H54 (cell line): ENCODE measurements at places on chromosomes 2 and 18.

DNA sequence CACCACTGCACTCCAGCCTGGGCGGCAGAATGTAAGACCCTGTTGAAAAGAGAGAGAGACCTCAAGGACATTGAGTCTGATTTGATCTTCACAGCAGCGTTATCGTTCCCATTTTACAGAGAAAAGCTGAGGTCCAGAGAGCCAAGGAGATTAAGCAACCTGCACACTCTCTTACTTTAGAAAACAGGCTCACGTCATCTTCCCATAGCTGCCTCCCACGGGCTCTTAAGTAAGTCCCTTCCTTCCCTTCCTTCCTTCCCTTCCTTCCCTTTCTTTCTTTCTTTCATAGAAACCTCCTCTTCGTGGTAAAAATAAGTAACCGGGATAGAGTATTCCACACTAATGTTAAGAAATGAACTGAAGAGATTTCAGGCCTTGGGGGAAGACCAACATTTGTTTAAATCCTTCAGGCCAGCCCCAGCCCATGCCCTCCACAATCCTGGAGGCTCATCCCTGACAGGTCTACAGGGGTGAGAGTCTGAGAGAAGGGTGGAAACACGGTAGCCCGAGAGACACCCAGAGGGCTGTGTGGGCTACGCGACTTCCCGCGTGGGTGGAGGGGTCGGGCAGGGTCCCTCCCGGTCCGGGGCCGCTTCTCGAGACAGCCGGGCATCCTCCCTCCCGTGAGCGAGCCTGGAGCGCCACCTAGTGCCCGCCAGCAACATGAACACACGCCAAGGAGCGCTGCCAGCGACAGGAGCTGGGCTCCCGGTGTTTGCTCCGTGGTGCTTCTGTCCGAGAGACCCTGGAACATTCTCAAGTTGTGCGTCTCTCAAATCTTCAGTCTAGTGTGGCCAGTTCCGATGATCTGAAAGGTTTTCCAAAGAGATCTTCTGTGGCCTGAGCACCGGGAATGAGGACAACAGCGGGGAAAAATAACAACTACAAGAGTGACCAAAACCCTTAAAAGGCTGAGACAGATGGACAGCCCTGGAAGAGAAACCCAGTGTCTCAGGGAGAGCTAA lies 160.3 kb downstream of the INO80D start:
- DNase-seq = peak; percentile 70

DNA sequence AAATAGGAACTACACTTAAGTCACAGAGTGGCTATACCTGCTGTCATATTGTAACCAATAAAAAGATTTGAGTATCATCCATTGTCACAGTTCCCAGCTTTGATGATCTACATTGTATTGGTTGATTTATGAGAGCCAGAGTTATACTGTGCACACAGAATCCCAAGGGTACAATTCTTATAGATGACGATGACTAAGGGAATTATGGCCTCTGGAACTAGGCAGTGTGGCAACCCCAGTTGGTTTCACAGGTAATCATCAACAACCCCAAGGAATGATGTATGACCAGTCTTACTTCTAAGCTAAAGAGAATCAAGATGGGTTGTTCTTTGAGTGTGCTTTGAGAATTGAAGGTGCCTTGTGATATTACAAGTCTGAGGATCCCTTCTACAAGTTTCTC lies 217.3 kb downstream of the ETAA1 start:
- DNase-seq = no peak

DNA sequence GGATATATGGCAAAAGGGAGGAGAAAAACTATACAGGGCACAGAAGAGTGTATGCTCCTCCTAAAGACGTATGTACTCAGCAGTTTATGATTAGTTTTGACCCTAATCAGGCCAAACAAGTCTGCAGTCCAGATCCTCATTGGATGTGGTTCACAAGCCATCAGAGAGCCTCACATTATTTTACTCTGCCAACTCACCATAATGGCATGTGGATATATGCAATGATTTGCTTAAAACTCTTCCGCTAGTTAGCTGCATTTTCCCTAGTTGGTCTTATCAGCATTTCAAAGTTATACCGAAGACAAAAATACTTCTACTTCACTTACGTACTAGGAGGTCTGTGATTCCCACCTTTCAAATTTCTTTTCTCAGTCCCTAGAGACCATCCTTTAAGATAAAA lies 198.4 kb downstream of the CMPK2 start:
- DNase-seq = no peak

DNA sequence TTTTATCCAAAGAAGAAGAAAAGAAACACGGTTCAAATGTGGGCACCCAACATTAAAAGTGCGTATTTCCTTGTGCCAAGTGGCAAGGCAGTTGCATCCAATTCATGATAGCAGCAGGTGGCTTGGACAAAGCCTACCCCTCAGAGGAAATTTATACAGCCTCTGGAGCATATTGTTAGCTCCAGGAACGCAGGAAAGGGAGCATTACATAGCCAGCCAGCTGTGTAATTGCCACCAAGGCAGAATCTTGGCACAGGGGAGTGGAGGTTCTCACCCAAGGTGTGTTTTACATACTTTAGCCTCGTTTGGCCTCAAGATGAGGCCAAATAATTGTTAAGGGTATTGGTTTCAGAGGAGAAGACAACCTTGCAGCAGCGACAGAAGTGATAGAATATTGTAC lies 526.9 kb downstream of the TMEM182 start:
- no peak for DNase-seq

DNA sequence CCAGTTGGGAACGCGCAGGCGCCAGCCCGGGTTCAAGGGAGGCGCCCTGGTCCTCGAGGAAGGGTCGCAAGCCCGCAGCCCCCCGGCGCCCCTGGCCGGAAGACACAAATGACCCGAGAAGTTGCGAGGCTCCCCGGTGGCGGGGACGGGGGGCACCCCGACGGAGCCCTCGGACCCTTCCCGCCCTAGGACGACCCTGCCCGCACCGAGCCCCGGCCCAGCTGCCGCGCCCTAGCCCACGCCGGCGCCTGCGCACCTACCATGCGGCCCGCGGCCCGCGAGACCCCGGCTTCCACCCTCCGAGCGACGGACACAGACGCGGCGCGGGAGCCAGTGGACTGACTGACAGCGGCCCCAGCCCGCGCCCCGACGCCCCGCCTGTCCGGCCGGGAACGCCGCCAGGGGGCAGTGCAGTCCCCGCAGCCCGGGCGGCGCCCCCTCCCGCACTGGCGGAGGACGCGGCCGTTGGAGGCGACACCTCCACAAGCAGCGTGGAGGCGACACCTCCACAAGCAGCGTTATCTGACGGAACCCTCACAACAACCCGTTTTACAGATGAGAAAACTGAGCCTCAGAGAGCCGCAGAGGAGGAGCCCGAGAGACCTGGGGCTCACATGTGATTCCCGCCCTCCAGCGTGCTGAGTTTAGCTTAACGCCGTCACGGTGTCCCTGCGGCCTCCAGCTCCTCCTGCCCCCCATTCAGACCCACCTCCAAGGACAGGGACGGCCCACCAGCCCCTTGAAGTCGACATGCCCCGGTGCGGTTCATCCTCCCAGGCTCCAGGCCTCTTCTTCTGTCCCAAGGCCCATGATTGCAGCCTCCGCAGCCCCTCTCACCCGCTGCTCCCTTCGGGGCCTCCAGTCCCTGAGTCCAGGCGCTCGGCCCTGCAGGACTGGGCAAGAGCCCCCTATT lies at the start of gene NMUR1:
NMUR1 (minus strand) TSS at position 347 of the 913 bp plus-strand sequence; CDS start at position 263, 84 bp downstream.
- no peak for DNase-seq

- no peak for DNase-seq
These were observed 248.5 kb upstream of the RND3 start for GRCh38 chr2:150735894-150736498.

GRCh38 chr2:103879101-103879500 lies 974.8 kb upstream of the POU3F3 start:
- DNase-seq = no peak

- DNase-seq = no peak
These were observed 6.0 kb upstream of the ROCK1 start for GRCh38 chr18:21117409-21118131.

DNA sequence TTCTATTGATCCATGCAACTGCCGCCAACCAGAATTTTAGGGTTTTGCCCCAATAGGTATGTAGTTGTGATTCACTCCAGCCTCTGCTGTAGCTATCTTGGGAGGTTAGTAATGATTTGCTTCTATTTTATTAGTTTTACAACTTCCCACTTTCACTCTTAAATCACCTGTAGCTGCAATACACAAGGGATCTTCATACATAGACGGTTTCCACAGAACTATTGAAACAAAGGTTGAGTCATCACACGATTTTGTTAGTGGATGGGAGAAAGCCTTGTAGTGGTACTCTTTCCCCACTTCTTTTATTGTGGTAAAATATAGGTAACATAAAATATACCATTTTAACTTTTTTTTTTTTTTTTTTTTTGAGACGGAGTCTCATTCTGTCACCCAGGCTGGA lies 104.2 kb upstream of the SPRED2 start:
- DNase-seq = no peak

DNA sequence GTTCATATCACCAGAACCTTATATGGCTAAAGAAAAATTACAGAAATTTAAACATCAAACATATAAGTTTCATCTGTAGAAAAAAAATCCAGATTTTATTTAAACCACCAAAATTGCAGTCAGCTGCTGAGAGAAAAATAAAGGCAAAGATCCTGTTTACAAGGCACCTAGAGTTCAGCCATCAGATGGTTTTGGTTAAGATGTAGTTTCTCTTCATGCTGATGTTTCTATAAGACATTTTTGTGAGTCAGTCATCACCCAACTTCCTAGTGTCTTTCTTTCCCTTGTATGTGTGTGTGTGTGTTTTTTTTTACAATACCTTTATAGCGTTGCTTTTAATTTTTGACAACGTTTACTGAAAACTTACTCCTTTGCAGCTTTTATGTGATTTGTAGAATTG lies 26.1 kb upstream of the MMADHC start:
- no peak for DNase-seq

GRCh38 chr18:72155327-72155726 lies 388.8 kb downstream of the CBLN2 start:
- no peak for DNase-seq

DNA sequence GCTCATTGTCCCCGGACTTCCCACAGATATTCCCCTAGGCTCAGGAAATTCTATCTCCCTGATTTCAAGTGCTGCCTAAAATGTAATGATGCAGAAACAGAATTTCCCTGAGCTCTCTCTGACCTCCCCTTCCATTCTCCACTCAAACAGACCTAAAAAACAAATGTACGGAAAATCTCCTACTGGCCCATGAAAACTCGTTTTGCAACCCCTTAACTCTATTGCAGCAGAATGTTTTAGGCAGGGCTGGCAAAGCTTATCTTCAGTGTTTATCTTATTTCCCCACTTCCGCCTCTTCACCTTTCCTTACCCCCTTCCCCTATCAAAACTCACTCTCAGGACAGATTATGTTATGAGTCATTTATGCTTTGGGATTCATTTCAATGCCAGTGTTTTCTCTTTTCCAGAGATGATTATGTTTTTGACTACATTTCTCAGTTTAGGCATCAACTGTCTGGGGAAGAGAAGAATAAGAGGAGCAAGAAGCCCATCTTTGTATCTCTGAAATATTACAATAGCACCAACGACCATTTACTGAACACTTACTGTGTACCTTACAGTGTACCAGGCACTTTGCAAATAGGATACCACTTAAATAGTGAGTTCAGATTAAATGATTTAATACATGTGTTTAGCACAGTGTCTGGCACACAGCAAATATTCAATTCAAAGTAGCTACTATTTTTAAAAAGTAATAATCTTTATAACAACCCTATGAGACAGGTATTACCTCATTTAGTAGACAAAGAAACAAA lies 53.9 kb upstream of the STPG4 start:
- DNase-seq = no peak

GRCh38 chr2:133844214-133844892 lies 276.1 kb upstream of the NCKAP5 start:
- peak; percentile 68 for DNase-seq

- DNase-seq = no peak
These were observed 12.2 kb downstream of the ASIC4 start for GRCh38 chr2:219526320-219527075.

DNA sequence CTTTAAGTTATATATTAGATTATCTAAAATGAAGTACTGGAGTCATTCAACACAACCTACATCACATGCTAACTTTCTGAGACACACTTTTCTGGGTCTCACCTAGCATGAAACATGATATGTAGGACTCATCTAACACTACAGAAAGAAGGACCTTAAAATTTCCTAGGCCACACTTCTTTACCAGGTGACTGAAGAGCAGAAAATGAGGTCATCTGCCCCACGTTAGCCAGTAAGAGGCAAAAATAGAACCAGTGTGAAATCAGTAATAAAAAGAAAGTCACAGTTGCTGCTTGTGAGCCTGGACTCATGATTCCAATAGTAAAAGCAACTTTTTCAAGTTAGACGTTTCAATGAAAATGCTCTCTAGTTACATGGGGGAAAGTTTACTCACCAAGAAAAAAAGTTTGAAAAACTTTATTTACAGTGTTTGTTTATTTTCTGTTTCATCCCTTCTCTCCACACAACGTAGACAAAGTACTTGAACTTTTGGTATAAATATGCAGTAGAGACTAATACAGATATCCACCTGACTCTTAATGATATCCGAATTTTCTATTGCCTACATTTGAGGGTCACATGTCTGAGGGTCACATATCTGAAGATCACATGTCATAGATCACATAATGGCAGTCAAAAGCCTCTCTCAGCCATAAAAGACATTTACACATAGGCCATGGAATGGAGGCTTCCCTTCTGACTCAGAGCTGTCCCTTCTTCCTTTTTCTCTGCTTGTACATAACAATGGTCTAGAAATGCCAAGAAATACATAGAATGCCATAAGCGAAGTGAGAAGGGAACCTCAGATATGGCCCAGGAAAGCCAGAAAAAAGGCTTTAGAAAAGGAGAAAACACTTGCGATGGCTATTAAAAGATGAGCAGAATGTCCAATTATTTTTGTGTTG lies 362.9 kb downstream of the ZEB2 start:
- DNase-seq = no peak

- no peak for DNase-seq
These were observed 114.0 kb downstream of the KLHL29 start for GRCh38 chr2:23498943-23499342.

GRCh38 chr18:13165636-13166423 lies 52.7 kb upstream of the LDLRAD4 start:
- no peak for DNase-seq

DNA sequence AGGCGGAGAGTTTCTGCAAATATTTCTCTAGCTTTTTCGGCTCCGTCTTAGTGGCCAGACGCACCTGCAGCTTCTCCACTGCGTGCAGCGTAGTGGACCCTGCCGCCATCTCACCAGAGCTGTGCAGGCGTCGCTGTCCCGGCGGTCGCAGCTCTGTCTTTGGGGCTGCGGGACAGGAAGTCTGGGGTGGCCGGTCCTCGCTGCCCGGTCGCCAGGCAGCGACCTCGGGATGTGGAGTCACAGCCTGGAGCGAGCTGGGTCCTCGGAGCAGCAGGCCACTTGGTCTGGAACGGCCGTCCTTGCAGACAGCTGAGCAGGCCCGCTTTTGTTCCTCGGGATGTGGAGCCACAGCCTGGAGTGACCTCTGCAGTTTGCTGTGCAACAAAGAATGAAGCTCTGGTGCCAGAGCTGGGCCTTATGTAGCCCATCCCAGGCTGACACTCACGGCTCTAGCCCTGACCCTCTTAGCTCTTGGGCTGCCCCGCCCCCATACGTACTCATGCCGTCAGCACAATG lies at the start of gene ELOA2:
ELOA2 (minus strand) TSS at position 466 of the 516 bp plus-strand sequence; CDS start at position 109, 357 bp downstream.
- no peak for DNase-seq

DNA sequence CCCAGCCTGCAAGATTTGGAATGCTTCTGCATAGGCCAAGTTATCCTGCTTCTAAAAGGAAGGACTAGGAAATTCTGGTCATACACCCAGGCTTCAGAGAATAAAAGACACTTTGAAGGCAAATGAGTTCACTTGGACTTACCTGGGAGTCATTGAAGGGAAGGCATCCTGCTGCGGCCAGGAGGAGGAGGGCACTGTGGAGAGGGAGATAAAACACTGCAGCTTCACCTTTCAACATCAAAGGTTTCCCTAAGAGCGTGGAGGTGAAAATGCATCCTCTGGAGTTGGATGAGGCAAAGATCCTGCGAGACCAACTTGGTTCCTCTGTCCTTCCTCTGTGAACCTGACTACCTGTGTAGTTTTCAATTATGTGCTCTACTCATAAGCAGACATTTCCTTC lies 79.5 kb upstream of the RIOK3 start:
- no peak for DNase-seq
